ENCODE measurements at places on chromosomes 5 and 9.

- DNase-seq, result no peak
Measured at GRCh38 chr5:61576556-61576955, 244.5 kb downstream of the ZSWIM6 start.

DNA sequence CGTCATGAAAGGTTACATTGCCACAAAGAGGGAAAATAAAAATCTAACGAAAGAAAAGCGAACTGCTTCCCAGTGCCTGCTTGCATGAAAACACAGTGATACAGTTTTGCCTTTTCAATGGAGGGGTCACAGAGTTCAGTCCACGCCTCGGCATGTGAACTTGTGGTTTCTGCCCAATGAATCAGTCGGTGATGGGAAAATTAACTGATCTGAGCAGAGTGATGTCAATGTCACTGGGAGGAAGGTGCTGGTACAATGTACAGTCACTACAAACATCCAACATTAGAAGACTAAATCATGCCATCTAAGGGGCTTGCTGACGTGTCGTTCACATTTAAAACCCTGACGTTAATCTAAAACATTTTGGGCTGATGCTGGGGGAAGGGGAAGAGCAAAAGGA is 151.8 kb upstream of the MSX2 start:
- DNase-seq, result no peak

DNA sequence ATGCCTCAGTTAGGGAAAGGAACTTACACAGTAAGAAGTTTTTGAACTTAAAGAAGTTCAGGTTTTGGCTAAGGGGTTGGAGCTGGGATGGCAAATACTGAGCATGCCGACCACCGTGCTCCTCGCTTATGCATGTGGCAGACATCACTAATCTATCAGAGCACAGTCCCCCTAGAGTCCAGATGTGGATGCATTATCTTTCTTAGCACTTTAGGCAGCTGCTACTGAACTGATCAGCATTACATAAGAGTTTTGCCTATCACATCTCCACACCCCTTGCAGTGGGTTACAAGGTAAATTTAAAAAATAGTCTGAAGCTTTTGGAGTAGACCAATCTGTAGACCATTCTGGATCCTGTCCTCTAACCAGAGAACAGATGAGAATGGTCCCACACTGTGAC is 22.4 kb downstream of the MACIR start:
- no peak for DNase-seq

DNA sequence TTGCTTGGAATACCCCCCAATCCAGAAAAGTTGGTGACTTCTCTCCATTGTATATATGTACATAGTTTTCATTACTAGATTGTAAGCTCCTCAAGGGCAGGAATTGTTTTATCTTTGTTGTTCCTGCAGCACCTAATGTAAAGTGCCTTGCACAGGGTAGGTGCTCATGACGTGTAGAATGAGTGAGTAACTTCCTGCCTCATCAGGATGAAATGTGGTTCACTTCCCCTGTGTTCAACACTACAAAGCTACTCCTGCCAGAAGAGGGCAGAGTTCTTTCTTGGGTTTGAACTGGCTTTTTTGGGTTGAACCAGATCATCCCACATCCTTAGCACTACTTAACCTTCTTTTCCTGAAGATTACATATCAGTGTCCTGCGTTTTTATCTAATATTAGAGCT is 23.9 kb downstream of the GTF3C4 start:
- no peak for DNase-seq

GRCh38 chr9:8252445-8252844 is 452.9 kb upstream of the DMAC1 start:
- DNase-seq, result no peak

- DNase-seq, result no peak
Measured at GRCh38 chr9:35658968-35659220, 802 bp downstream of the CCDC107 start.

All from stimulated activated CD4-positive, alpha-beta T cell treated with anti-CD3 and anti-CD28 coated beads, Interleukin-1b, Interleukin-23, amount 100 ng/mL, for 1 hour (primary cell).